Heart left ventricle (tissue), 16 donors: ENCODE measurements at places on chromosomes 5 and 9.

DNA sequence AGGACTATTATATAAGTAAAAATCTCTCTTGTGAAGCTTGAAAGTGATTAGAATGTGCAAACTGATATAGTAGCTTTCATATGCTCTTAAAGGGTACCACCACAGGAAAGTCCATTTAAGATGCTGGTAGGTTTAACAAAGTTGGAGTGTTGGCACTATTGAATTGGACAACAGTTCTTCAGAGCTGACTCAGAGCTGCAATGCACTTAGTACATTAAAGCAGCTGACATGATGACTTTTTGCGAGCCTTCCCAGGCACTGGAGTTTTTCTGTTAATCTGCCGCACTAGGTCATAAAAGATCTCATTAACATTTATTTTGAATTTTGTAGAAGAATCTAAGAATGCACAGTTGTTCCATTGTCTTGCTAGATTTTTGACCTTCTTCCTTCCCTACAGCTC is 243.8 kb downstream of the ADAMTSL1 start:
- DNase-seq: no peak
- no peak overlapping the region for H3K4me3 ChIP-seq
- no peaks in the 10 kb centered on the region for H3K27me3 ChIP-seq

DNA sequence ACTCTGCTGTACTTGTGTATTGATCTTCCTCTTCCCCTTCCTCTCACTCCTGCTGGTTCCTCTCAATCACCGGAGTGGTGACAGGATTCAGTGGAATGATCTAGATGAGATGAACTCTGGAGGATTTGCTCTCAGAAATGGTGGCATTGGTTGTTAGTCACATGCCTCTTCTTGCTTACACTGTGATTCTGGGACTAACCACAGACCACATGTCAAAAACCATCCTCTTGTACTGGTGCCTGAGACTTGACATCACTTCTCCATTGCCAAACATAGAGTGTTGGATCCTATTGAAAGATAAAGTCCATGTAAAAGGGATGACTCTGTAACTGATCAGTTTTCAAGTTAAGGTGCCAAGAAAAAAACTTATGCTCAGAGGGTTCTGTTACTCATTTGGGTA is 506.5 kb downstream of the DMAC1 start:
- no peak for DNase-seq
- H3K36me3 ChIP-seq: no peaks in the 10 kb centered on the region
- no peaks in the 10 kb centered on the region for H3K27me3 ChIP-seq
- H3K4me3 ChIP-seq: no peak overlapping the region
- H3K4me1 ChIP-seq: no peaks in the 10 kb centered on the region
- no peak overlapping the region for H3K27ac ChIP-seq

DNA sequence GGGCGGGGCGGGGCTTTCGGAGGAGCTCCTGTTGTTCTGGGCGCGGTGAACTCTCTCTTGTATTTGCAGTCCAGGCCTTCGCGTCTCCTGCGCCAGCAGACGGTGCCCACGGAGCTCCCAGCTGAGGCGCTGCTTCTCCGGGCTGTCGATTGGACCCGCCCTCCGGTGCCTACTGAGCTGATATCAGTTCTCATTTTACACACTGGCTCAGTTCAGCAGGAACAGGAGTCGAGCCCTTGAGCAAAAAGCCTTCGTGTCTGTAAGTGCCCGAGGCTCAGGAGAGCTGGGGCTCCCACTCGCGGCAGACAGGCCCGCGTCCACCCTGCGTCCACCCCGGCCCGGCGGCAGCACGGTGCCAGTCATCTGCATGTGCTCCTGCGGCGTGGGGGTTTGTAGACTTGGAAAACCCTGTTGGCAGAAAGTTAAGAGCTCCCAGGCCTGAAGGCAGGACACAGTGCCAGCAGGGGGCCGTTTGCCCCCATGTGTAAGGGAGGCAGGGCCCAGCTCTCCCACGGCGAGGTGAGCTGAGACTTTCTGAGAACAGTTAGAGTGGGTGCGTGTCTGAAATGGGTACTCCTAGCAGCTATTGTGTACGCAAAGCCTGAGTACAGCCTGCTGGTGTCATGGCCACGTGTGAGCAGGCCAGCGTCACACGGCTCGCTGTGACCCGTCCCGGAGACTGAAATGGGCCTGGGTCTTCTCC is 231.5 kb downstream of the FANCC start:
- peak; percentile 73 for DNase-seq
- peak overlapping the region; percentile 31 for H3K27ac ChIP-seq
- no peaks in the 10 kb centered on the region for H3K27me3 ChIP-seq
- peaks cover 98% of the 10 kb centered on the region for H3K4me1 ChIP-seq
- no peak overlapping the region for H3K4me3 ChIP-seq
- H3K36me3 ChIP-seq: peaks cover 87% of the 10 kb centered on the region

- no peaks in the 10 kb centered on the region for H3K4me1 ChIP-seq
- no peaks in the 10 kb centered on the region for H3K27me3 ChIP-seq
- no peak overlapping the region for H3K27ac ChIP-seq
- no peak overlapping the region for H3K4me3 ChIP-seq
- no peaks in the 10 kb centered on the region for H3K36me3 ChIP-seq
- no peak for DNase-seq
These were observed 21.0 kb downstream of the DMGDH start for GRCh38 chr5:79048437-79048836.

- DNase-seq: no peak
- no peaks in the 10 kb centered on the region for H3K36me3 ChIP-seq
- H3K27ac ChIP-seq: peak overlapping the region; percentile 31
- no peak overlapping the region for H3K4me3 ChIP-seq
- H3K27me3 ChIP-seq: no peaks in the 10 kb centered on the region
These were observed 36.2 kb downstream of the NEK6 start for GRCh38 chr9:124293718-124294506.

GRCh38 chr5:167982-168660 is 23.2 kb upstream of the LRRC14B start:
- DNase-seq: no peak
- H3K27me3 ChIP-seq: no peaks in the 10 kb centered on the region
- H3K4me3 ChIP-seq: no peak overlapping the region
- peaks cover 13% of the 10 kb centered on the region for H3K4me1 ChIP-seq
- H3K27ac ChIP-seq: no peak overlapping the region
- no peaks in the 10 kb centered on the region for H3K36me3 ChIP-seq

DNA sequence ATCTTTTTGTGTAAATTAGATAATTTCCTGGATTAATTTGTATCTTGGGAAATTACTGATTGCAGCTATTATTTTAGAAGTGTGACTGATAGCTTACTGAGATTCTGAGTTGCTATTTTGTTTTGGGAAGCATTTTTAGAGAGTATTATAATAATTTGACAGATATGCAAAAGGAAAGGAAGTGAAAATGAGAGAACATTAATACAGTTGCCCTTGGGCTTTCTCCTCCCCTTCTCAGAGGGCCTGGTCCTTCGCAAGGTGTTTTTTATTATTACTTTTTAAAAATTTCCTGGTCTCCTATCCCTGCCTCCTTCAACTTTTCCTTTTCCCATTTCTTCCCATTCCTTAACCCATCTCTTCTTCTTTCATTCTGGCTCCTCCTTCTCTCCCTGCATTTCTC is 32.6 kb downstream of the UBAP1 start:
- H3K4me1 ChIP-seq: no peaks in the 10 kb centered on the region
- DNase-seq: no peak
- no peak overlapping the region for H3K27ac ChIP-seq

- H3K27ac ChIP-seq: no peak overlapping the region
- no peaks in the 10 kb centered on the region for H3K4me1 ChIP-seq
- no peaks in the 10 kb centered on the region for H3K27me3 ChIP-seq
- H3K36me3 ChIP-seq: no peaks in the 10 kb centered on the region
- no peak overlapping the region for H3K4me3 ChIP-seq
- no peak for DNase-seq
These were observed 108.5 kb downstream of the MACIR start for GRCh38 chr5:103366918-103367549.

DNA sequence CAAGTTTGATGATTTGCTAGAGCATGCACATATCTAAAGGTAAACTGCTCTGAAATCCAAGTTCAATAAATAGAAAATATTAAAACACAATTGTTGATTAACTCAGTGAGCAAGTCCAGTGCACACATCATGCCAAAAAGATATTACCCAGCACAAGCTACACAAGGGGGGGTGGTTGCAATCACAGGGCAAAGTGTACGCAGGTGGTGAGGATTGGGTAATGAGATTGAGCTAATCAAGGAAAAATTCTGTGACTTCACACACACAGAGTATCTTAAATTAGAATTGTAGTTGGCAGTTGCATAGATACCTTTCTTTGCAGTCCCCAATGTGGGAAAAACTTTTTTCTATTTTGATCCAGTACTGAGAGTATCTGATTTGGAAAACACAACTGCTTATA is 156.1 kb upstream of the NTRK2 start:
- H3K4me1 ChIP-seq: no peaks in the 10 kb centered on the region
- no peaks in the 10 kb centered on the region for H3K36me3 ChIP-seq
- no peak for DNase-seq
- H3K4me3 ChIP-seq: no peak overlapping the region
- H3K27ac ChIP-seq: no peak overlapping the region

GRCh38 chr9:37953775-37954437 is 50.0 kb upstream of the SLC25A51 start:
- DNase-seq: no peak
- H3K27me3 ChIP-seq: no peaks in the 10 kb centered on the region
- peaks cover 43% of the 10 kb centered on the region for H3K4me1 ChIP-seq
- H3K27ac ChIP-seq: no peak overlapping the region
- H3K36me3 ChIP-seq: peaks cover 8% of the 10 kb centered on the region

GRCh38 chr9:89383030-89383720 is 64.9 kb downstream of the SECISBP2 start:
- no peaks in the 10 kb centered on the region for H3K36me3 ChIP-seq
- H3K4me1 ChIP-seq: no peaks in the 10 kb centered on the region
- no peak overlapping the region for H3K27ac ChIP-seq
- no peak overlapping the region for H3K4me3 ChIP-seq
- DNase-seq: no peak
- no peaks in the 10 kb centered on the region for H3K27me3 ChIP-seq

GRCh38 chr9:134637696-134638501 is 3.7 kb upstream of the COL5A1 start:
- H3K27me3 ChIP-seq: no peaks in the 10 kb centered on the region
- no peak overlapping the region for H3K27ac ChIP-seq
- peaks cover 18% of the 10 kb centered on the region for H3K4me1 ChIP-seq
- no peak overlapping the region for H3K4me3 ChIP-seq
